ENCODE measurements at places on chromosomes 11 and 22.

DNA sequence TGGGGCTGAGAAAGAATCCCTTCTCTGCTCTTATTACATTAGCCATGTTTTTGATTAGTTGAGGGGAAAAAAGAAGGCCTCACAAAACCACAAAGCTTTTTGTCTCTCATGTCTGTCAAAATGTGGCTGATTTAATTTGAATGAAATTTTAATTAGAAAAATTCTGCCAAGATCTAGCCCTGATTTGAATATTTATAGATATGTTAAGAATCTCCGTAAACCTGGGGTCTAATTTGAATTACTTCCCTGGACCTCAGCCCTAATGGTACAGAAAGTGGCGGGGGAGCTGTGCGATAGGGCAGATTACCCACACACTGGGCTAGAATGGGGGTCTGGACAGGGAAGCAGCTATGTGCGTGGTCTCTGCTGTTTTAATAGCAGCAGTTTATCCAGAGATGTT, 141.3 kb upstream of the TTC12 start:
- DNase-seq, result no peak

DNA sequence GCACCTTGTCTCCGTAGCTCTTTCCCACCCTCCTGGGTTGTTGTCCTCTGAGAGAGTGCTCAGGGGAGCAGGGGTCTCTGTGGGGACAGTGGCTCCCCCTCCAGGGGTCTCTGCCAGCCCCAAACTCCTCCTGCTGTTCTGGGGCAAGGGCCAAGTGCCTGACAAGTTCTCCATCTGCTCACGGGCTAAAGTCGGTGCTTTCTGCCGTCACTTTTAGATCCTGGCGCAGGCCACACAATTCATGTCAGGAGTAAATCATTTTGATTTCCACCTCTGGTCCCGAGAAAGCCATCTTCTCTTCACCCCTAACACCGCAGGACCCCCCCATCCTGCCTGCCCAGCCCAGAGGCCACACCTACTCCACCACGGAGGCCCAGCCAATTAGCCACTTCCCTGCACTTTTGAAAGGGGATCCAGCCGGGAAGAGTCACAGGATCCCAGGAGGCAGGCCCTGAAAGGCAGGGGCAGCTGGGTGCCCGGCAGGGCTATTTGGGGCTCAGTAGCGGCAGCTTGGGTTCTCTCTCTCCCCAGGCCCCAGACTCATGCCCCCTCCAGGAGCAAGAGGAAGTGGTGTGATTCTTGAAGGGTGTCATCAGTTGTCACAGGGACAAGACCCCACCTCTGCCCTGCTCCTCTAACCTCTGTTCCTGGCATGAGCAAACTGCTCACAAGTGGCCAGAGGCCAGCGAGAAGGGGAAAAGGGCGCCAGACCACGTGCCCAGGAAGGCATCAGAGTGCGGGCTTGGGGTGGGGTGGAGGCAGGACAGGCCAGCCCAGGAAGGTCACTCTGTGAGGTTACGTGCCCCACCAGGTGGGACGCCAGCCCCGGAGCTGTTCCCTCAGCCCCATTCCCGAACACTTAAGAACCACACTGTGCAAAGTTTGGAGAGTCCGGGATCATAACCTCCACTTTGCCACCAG, 1.3 kb downstream of the MACROD1 start:
- DNase-seq, result no peak

- peak; percentile 79 for DNase-seq
Observed at GRCh38 chr11:65780770-65781151, at the start of gene AP5B1. AP5B1 (minus strand) TSS chr11:65780976; CDS start chr11:65780591, 385 bp downstream.

GRCh38 chr11:119125821-119126220, 4.4 kb downstream of the HINFP start:
- no peak for DNase-seq

- DNase-seq, result peak; percentile 79
Observed at GRCh38 chr11:93623179-93623578, 38.3 kb upstream of the CEP295 start.
